ENCODE measurements at places on chromosomes 6 and 20.

DNA sequence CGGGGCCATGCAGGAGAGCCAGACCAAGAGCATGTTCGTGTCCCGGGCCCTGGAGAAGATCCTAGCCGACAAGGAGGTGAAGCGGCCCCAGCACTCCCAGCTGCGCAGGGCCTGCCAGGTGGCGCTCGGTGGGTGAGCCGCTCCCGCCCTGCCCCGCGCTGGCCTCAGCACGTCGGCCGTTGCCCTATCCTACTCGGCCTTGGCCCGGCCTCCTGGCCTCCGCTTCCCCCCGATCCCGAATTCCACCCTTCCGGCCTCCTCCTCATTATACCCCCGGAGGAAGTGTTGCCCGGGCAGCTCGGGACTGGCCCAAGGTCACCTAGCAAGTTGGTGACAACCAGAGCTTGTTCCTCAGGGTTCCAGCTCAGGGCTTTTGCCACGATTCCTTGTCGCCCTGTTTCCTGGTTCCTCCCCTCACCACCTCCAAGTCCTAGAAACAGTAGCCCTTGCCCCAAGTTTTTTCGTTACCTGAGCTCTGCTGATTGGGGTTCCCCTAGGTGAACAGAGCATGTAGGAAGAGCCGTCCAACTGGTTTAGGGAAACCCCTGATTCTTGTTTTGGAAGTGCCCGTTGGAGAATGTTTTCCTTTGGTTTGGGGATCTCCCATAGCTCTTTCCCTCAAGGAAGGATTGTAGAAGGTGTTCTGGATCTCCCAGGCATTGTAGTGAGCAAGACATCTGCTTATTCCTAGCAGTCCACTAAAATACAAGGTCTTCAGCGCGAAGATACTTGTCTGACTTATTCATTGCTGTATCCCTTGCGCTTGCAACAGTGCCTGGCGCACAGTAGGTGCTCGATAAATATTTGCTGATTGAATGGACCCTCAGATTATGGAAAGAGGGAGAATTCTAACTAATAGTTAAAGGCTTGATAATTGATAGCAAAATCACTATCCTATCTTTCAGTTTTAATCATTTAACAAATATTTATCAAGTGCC lies 641 bp downstream of the ARFGEF2 start:
- peak; percentile 67 for DNase-seq

GRCh38 chr6:2028457-2029038 lies 216.9 kb downstream of the GMDS start:
- no peak for DNase-seq

DNA sequence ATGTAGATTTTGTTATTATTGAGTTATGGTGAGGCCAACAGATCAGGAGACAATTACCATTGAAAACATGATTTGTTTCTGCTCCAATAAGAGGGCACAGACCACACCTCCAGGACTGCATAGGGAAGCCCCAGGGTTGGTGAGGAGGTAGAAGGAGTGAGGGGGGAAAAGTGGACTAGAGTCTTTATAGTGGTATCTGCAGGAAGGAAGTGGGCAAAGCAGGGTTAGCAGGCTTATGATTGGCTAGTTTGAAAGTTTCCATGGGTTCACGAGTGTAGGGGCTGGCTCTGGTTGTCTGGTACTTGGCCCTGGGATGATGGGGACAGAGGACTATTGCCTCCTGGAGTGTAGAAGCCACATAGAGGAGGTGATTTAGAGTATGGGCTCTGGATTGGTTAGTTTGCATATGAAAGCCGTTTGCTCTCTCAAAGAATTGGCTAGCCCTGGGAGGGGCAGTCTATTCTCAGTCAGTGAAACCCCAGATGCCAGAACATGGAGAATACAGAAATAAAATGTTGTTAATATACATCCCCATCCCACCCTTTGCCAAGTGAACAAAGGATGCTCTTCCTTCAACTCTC lies 156.6 kb downstream of the KLHL32 start:
- DNase-seq: no peak

- no peak for DNase-seq
Measured at GRCh38 chr20:62053465-62054196, 12.1 kb downstream of the TAF4 start.

GRCh38 chr6:29953001-29953441 lies 10.7 kb downstream of the HLA-A start:
- DNase-seq: no peak

- DNase-seq: no peak
Measured at GRCh38 chr6:136923116-136923953, 1.2 kb downstream of the SLC35D3 start.

- no peak for DNase-seq
Measured at GRCh38 chr6:6611486-6611885, 23.0 kb downstream of the LY86 start.

- no peak for DNase-seq
Measured at GRCh38 chr6:20033697-20034407, 178.4 kb downstream of the MBOAT1 start.

GRCh38 chr6:169960886-169961611 lies 209.6 kb downstream of the ERMARD start:
- DNase-seq: no peak

- DNase-seq: no peak
Measured at GRCh38 chr6:32127409-32127716, 683 bp downstream of the ATF6B start.
